ENCODE measurements at places on chromosomes 7 and 10.

- DNase-seq = no peak
Measured at GRCh38 chr7:139915268-139915863, 86.3 kb downstream of the TBXAS1 start.

- DNase-seq = no peak
Measured at GRCh38 chr10:132502544-132503300, 34.9 kb upstream of the INPP5A start.

- DNase-seq = no peak
Measured at GRCh38 chr10:8829592-8829991, 775.1 kb downstream of the GATA3 start.

DNA sequence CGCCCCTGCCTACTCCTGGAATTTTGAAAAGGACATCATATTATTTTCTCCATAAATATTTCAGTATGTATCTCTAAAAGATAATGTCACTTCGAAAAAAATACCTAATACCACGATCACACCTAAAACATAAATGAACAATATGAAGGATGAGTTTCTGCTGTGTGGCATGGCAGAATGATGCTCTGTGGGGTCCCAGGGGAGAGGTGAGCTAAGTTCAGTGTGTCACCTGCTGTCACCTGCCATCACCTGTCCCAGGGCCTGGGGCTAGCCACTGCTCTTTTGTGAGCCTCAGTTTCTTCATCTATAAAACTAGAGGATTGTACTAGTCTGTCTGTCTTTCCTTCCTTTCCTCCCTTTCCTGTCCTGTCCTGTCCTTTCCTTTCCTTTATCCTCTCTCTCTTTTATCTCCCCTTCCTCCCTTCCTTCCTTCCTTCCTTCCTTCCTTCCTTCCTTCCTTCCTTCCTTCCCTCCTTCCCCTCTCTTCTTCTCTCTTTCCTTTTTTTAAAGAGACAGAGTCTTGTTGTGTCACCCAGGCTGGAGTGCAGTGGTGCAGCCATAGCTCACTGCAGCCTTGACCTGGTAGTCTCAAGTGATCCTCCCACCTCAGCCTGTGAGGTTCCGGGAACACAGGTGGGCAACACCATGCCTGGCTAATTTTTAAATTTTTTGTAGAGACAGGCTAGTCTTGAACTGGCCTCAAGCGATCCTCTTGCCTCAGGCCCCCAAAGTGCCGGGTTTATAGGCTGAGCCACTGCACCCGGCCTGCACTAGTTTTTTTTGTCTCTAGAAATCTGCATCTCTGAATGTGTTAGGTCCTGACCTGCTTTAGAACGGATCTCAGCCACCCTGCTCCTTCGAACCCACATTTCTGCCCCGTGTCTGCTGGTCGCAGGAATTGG, 43.1 kb downstream of the CUX1 start:
- no peak for DNase-seq

DNA sequence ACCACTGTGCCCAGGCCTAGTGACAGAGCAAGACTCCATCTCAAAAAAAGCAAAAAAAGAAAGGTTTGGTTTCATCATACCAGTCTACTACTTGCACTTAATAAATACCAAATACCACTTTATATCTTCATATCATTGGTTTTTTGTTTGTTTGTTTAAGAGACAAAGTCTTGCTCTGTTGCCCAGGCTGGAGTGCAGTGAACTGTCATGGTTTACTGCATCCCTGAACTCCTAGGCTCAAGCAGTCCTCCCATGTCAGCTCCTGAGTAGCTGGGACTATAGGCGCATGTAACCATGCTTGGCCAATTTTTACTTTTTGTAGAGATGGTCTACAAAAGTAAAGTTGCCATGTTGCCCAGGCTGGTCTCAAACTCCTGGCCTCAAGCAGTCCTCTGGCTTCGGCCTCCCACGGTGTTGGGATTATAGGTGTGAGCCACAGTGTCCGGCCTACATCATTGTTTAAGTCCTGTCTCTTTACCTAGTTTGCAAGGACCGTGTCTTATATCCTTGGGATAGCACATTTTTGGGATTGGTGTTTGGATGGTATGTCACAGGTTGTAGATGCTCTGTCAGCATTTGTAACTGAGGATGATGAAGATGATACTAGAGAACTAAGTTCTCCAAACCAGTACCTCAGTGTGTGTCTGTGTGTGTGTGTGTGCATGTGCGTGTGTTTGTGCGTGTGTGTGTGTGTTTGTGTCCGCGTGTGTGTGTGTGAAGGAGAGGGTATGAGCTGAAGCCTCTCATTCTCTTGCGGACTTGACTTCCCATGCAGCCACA, 9.3 kb downstream of the LMTK2 start:
- DNase-seq = no peak

DNA sequence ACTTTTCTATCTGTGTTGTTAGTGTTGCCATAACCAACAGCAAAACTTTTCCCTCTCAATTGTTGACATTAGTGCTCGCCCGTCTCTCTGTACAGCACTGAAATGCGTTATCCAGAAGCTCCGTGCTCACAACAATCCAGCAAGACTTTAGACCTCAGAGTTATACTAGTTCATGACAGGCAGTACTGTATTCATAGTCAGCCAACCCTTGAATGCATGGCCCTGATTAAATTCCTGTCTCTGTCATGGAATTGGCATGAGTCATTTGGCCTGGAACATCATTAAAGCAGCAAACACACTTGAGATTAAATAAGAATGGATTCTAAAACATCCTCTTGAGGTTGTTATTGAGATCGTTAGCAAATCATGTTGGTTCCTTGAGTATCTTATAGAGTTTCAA, 405.5 kb upstream of the C7orf33 start:
- DNase-seq = no peak

GRCh38 chr7:87934699-87935383, 790 bp downstream of the ADAM22 start:
- DNase-seq = peak; percentile 23

GRCh38 chr7:74173074-74173473, 1.1 kb upstream of the EIF4H start:
- DNase-seq = no peak

DNA sequence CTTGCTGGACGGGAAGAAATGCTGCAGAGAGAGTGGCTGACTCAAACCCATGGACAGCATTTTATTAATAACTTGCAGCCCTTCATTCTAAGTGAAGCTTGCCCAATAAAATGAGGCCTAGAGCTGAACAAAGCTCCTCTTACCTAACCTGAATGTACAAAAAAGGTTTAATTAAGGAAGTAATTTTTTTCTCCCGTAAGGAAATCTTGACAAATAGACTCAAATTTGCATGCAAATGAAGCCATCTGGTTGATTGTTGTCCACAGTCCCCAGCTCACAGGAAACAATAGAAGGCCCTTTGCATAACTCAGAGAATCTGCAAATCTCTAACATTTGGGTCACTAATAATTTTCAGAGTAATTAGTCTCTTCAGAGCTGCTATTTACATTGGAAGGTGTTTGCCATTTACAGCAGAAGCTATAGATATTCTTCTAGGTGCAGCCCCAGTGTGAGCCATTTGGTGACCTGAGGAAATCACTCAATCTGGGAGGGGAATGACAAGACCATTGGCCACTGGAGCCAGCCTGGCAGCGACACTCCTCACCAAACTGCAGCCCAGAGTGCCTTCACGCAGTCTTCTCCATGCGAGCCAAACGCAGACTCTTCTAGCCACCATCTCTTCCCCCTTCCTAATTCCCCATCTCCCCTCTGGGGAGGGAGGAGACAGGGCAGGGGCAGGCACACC, 483.0 kb upstream of the C7orf33 start:
- no peak for DNase-seq

- no peak for DNase-seq
Measured at GRCh38 chr10:83881661-83882060, 257.6 kb upstream of the GHITM start.

- no peak for DNase-seq
Measured at GRCh38 chr10:132303361-132304115, 4.2 kb downstream of the STK32C start.

DNA sequence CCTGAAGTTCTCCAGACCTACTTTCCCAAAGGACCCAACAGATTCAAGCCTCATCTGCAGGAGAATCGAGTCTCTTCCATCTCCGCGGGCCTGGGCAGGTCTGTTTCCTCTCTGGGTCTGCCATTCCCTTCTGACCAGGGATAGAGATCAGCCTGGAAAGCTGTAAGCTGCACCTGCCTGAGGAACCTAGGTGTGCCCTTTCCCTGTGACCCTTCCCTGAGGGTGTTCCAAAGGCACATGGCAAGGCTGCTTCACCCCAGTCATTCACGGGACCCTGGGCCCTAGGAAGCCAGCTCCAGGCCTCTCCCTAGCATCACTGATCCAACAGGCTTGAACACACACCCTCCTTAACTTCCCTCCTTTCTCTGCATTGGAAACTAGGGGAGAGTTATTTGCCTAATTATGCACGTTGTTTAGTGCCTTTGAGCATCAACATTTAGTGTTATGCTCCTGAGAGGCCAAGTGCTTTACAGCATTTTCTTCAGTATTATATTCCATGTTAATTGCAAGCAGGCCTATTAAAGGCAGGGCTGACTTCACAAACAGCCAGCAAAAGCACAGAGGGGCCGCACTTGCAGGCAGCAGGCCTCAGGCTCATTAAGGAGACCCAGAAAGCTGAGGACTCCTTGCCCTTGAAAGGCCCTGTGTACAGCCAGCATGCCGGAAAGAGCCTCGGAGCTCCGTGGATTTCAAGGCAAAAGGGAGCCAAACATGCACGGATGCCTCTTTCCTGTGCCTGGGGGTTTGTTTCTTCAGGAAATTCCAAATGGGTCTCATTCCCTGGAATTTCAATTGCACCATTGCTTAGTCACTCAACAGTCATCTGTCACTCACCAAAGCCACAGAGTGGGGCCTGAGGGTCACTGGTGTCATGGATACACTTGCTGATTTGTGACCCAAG, 91.0 kb upstream of the FAM20C start:
- DNase-seq = no peak

DNA sequence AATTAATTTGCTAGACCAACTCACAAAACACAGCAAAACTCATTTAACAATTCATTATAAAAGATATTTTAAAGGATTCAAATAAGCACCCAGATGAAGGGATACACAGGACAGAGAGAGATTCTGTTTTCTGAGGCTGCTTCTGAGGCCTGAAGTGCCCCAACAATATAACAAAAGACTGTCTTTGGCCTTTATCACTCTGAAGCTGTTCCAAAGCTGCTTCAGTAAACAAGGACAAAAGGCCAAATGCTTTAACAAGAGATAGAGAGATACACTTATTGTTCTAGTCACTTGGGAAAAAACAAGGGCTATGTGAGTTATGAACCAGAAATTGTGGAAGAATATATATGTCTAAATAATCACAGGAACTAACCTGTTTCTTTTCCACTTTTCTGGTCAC, 223.7 kb downstream of the CXCL12 start:
- no peak for DNase-seq
